HepG2 (cell line): ENCODE measurements at places on chromosomes 2 and 18.

DNA sequence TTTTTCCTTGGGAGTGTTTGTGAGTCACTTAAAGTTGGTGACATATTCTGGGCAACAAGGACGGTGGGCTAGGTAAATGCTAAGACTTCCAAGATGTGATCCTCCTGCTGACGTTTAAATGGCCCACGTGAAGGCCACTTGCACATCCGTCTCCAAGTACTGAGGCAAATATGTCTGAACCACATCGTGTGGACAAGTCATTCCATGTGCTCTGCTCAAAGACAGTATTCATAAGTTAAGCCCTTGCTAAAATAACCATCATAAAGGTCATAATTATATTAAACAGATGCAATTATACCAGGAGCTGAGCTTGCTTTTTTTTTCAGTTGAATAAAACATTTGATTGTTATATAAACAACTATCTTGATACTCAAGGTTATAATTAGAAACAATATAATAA, 44.8 kb downstream of the SPP2 start:
- no peak for DNase-seq

- DNase-seq = no peak
Observed at GRCh38 chr2:86617738-86618137, 5.9 kb downstream of the RNF103 start.

DNA sequence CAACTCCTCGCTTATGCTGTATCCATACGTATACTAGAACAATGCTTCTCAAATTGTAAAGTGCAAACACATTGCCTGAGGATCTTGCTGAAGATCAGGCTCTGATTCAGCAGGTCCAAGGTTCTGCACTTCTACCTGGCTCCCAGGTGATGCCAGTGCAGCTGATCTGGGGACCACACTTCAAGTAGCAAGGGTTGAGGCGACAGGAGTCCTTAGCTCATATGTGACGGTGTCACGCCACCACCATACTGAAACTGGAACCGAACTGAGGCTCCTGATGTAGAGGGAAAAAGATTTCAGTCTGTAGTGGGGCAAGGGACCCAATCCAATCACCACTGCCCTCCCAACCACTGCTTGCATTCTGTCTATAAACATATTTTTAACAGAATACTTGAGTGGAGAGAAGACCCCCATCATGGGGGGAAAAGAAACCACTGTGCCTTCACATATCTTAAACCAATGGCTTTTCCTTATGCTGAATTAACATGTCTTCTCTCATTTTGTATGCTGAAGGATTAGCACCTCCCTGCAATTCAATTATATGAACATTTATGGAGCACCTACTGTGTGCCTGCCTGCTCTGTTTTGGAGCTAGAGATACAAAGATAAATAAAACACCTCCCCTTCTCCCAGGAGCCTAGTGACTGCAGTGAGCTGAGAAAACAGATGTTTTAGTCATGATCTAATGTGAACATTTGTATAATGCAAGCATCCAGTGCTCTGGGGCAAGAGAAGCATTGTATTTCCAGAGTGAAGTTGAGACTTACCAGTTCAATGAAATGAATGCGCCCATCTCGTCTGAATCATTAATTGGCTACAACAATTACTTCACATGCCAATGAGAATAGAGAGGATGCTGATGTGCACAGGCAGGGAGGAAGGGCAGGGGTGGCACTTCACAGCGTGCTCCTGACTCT, 6.6 kb upstream of the ASAP2 start:
- DNase-seq = no peak

DNA sequence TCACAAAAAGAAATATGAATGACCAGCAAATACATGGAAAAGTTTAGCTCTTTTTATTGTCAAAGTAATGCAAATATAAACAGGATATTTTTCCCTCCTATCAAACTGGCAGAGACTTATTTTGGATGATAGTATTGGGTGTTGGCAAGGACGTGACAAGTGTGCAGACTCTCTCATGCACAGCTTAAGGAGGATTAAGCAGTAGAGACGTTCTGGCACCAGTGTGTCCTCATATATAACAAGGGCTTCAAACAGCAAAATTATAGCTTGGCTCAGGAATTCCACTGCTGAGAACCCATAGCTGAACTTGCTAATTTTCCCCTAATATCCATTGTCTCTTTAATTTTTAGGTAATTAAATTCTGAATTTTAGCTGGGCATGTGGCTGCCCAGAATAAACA, 114.4 kb downstream of the FAM124B start:
- no peak for DNase-seq

GRCh38 chr2:29117636-29118303, 2.6 kb downstream of the CLIP4 start:
- DNase-seq = peak; percentile 72

DNA sequence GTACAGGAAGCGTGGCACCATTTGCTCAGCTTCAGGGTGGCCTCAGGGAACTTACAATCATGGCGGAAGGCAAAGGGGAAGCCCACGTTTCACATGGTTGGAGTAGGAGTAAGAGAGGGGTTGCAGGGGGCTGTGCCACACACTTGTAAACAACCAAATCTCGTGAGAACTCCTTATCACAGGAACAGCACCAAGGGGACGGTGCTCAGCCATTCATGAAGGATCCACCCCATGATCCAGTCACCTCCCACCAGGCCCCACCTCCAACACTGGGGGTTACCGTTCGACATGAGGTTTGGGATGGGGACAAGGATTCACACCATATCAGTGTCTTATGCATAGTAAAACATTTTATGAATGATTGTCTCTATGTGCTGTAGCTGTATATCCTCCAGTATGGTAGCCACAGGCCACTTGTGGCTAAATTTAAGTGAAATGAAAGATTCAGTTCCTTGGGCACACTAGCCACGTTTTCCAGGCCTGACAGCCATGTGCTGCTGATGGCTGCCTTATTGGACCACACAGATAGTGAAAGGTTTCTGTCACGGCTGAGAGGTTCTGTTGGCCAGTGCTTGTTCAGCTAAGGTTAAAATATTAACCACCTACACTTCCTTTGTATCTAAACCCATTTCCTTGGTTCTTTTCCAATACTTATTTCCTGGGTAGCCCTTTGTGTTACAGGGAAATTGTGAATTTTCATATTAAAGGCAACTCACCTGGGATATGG, 77.3 kb downstream of the AGAP1 start:
- DNase-seq = no peak

GRCh38 chr18:35803551-35803950, 168.9 kb upstream of the RMP24 start:
- DNase-seq = no peak

- DNase-seq = no peak
Observed at GRCh38 chr2:28904802-28905457, 10.5 kb downstream of the WDR43 start.
